Activated CD4-positive, alpha-beta T cell treated with anti-CD3 and anti-CD28 coated beads, Interleukin-2, amount 10 ng/mL, durations not matched to agents 7 days and 5 days (primary cell): ENCODE measurements at places on chromosomes 3 and 15. TPM values are rescaled to one million over a fixed set of nuclear protein-coding genes. Genes with fewer than 3 reads are reported as not detected.

- peaks cover 5% of the 10 kb centered on the region for H3K27me3 ChIP-seq
- H3K36me3 ChIP-seq, result no peaks in the 10 kb centered on the region
- no peak overlapping the region for H3K4me3 ChIP-seq
- no peak for DNase-seq
- no peak overlapping the region for H3K27ac ChIP-seq
Observed at GRCh38 chr15:84009616-84010015, 226.0 kb upstream of the GOLGA6L4 start.

DNA sequence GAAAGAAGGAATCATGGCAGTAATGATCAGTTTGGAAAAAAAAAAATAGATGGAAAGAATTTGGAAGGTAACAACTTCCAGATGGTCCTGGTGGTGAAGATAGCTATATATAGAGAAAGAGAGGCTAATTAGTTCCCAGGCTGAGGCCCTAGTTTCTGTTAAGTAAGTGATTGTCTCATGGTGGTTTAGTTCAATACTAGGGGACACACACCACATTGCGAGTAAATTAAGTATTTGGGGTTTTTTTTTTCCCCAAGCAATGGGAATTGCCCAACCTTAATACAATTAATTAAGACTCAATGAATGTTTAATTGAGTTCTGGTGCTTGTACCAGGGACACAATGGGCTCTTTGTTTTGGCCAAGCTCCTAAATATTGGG lies 143.8 kb upstream of the WNT5A start:
- no peak overlapping the region for H3K27ac ChIP-seq
- DNase-seq, result no peak
- no peak overlapping the region for H3K4me3 ChIP-seq
- no peaks in the 10 kb centered on the region for H3K36me3 ChIP-seq

GRCh38 chr3:146854523-146854922 lies 249.4 kb upstream of the PLSCR5 start:
- no peaks in the 10 kb centered on the region for H3K27me3 ChIP-seq
- no peak overlapping the region for H3K4me3 ChIP-seq
- H3K27ac ChIP-seq, result no peak overlapping the region
- H3K36me3 ChIP-seq, result no peaks in the 10 kb centered on the region
- DNase-seq, result no peak

- no peak overlapping the region for H3K4me3 ChIP-seq
- peaks cover 65% of the 10 kb centered on the region for H3K27me3 ChIP-seq
- peaks cover 40% of the 10 kb centered on the region for H3K4me1 ChIP-seq
Observed at GRCh38 chr3:192919901-192920300, 2.2 kb upstream of the MB21D2 start.

The ITPKA gene
- total RNA-seq, result not detected

GRCh38 chr3:129793942-129794310 lies 99.6 kb downstream of the TMCC1 start:
- H3K27ac ChIP-seq, result no peak overlapping the region
- no peak overlapping the region for H3K4me3 ChIP-seq
- no peak for DNase-seq
- no peaks in the 10 kb centered on the region for H3K36me3 ChIP-seq

The SPATA12 gene
- total RNA-seq, result not detected

The SLC27A2 gene
- 11.4 TPM for total RNA-seq

- no peak overlapping the region for H3K4me3 ChIP-seq
- no peak for DNase-seq
- H3K27me3 ChIP-seq, result no peaks in the 10 kb centered on the region
- H3K4me1 ChIP-seq, result no peaks in the 10 kb centered on the region
Observed at GRCh38 chr3:192060160-192060781, 599.3 kb downstream of the PYDC2 start.

DNA sequence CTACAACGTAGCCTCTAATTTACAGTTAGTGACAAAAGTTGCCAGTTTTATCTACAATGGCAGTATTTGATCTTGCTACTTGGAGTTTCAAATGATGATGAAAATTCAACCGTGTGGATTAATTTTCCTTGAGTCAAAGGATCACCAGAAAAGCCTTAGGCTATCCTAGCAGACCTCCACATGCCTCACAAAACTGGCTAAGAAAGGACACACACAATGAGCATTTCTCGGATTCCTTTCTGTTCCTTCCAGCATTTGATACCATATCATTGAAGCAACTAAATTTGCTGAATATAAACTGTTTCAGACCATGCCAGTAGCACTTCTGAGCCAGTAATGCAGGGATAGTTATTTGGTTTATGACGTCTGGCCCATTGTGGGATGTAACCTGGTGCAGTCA lies 587.4 kb upstream of the MDFIC2 start:
- H3K36me3 ChIP-seq, result no peaks in the 10 kb centered on the region
- H3K4me1 ChIP-seq, result no peaks in the 10 kb centered on the region
- DNase-seq, result no peak
- peaks cover 5% of the 10 kb centered on the region for H3K27me3 ChIP-seq
- H3K4me3 ChIP-seq, result no peak overlapping the region
- no peak overlapping the region for H3K27ac ChIP-seq

DNA sequence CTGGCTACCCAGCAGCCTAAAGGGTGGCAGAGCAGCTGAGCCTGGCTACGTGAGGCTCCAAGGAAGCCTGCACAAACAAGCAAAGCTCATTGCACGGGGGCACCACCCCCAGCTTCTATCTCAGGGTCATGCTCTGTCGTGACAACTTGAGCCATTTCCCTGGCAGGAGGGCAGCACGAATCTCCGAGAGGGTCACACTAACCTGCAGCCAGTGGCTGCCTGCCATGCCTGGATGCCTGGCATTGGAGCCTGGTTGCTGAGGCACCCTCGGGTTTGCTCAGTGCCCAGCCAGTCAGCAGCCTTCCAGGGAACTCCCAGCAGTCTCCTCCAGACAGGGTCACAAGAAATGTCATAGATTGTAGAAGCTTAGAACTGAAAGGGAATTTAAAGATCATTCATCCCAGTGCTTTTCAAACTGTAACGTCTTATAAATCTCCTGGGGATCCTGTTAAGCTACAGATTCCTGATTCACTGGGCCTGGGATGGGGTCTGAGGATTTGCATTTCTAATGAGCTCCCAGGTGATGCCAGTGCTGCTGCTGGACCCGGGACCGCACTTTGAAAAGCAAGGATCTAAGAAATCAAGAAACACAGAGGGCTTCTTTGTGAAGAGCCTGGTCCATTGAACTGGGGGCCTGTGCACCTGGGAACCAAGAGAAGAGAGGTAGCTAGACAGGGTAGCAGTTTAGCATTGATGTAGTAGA lies 48.4 kb downstream of the TMEM266 start:
- H3K36me3 ChIP-seq, result no peaks in the 10 kb centered on the region
- H3K4me1 ChIP-seq, result no peaks in the 10 kb centered on the region
- peaks cover 13% of the 10 kb centered on the region for H3K27me3 ChIP-seq
- no peak overlapping the region for H3K4me3 ChIP-seq

The EPHA3 gene
- not detected for total RNA-seq

The PP2D1 gene
- total RNA-seq, result not detected

The DLG1 gene
- 81.6 TPM for total RNA-seq

DNA sequence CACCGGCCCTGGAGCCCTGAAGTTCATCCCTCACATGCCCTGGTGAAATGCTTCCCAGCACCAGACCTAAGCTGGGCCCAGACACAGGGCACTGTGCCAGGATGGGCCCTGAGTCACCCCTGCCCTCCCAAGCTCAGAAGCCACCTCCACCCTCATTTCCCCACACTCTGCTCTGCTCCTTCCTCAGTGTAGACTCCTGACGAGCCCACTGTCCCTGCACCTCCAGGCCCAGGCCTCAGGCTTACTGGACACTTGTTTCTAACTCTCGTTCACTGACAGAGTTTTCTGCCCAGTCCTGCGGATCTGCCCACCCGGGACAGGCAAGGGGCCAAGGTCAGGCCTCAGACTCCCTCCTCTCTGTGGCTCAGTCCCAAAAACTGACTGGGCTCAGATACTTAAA lies 112.6 kb upstream of the RNF7 start:
- H3K4me3 ChIP-seq, result no peak overlapping the region
- H3K27ac ChIP-seq, result no peak overlapping the region
- H3K4me1 ChIP-seq, result no peaks in the 10 kb centered on the region
- no peaks in the 10 kb centered on the region for H3K27me3 ChIP-seq

The RASL12 gene
- total RNA-seq, result not detected

DNA sequence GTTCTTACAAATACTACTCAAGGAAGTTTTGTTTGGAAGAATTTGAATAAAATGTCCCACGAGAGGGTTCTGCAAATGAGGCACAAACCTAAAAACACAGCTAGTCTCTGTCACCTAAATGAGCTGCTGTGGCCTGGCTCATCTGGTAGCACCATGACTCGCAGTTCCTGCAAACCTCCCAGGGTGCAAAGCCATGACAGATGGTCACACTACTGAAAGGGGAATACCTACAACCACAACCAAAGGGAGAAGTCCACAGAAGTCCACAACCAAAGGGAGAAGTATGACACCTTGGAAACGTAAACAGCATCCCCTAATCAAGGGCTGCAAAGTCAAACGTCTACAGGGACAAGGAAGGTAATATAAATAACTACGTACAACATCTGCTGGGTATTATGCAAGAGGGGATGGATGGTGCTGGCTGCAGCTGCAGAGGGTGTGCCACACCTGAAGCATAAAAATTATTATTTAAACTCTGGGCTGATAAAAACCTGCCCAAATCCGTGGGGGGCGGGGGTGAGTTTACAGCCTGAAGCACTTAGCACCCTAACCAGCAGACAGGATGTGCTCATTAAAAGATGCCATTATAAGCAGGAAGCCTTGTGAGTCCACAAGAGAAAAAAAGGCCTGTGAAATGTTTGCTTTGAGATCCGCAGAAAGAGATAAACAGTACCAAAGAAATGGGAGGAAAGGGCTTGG lies 184.0 kb downstream of the MAGI1 start:
- no peaks in the 10 kb centered on the region for H3K27me3 ChIP-seq
- no peaks in the 10 kb centered on the region for H3K4me1 ChIP-seq
- H3K36me3 ChIP-seq, result no peaks in the 10 kb centered on the region
- no peak for DNase-seq

DNA sequence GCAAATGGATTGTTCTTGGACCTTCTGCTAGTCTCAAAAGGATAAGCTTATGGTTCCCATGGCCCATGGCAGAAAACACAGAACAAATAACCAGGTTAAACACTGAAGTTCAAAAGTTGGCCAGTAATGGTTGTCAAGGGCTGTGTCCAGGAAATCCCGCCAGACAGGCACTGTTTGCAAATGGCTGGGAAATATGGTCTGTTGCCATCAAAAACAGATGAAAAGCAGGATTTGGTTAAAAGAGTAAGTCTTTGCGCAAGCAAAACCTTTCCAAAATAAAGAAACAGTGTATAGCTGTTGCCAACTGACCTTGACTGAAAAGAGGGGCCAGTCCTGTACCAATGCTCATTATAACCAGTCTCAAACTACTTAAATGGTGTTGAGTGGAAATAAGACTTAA lies 58.6 kb downstream of the WWTR1 start:
- no peaks in the 10 kb centered on the region for H3K36me3 ChIP-seq
- no peak for DNase-seq
- H3K27me3 ChIP-seq, result peaks cover 4% of the 10 kb centered on the region
- H3K4me3 ChIP-seq, result no peak overlapping the region
- no peaks in the 10 kb centered on the region for H3K4me1 ChIP-seq

The FAM81A gene
- total RNA-seq, result 0.57 TPM

GRCh38 chr15:82951472-82952157 lies 905 bp downstream of the HOMER2 start:
- DNase-seq, result no peak
- H3K27ac ChIP-seq, result no peak overlapping the region
- no peaks in the 10 kb centered on the region for H3K36me3 ChIP-seq
- no peak overlapping the region for H3K4me3 ChIP-seq
- H3K27me3 ChIP-seq, result peaks cover 15% of the 10 kb centered on the region
- peaks cover 2% of the 10 kb centered on the region for H3K4me1 ChIP-seq

The GOLGA6B gene
- not detected for total RNA-seq

- H3K4me3 ChIP-seq, result no peak overlapping the region
- no peaks in the 10 kb centered on the region for H3K36me3 ChIP-seq
- H3K27ac ChIP-seq, result no peak overlapping the region
- H3K27me3 ChIP-seq, result no peaks in the 10 kb centered on the region
- peaks cover 20% of the 10 kb centered on the region for H3K4me1 ChIP-seq
Observed at GRCh38 chr3:153293265-153293664, 131.2 kb downstream of the RAP2B start.

- H3K27me3 ChIP-seq, result no peaks in the 10 kb centered on the region
- H3K4me1 ChIP-seq, result no peaks in the 10 kb centered on the region
- H3K4me3 ChIP-seq, result no peak overlapping the region
- DNase-seq, result no peak
- no peaks in the 10 kb centered on the region for H3K36me3 ChIP-seq
Observed at GRCh38 chr15:99211926-99212325, 37.5 kb downstream of the TTC23 start.

GRCh38 chr3:184907681-184908649 lies 96.0 kb downstream of the VPS8 start:
- no peak overlapping the region for H3K27ac ChIP-seq
- H3K4me1 ChIP-seq, result no peaks in the 10 kb centered on the region

DNA sequence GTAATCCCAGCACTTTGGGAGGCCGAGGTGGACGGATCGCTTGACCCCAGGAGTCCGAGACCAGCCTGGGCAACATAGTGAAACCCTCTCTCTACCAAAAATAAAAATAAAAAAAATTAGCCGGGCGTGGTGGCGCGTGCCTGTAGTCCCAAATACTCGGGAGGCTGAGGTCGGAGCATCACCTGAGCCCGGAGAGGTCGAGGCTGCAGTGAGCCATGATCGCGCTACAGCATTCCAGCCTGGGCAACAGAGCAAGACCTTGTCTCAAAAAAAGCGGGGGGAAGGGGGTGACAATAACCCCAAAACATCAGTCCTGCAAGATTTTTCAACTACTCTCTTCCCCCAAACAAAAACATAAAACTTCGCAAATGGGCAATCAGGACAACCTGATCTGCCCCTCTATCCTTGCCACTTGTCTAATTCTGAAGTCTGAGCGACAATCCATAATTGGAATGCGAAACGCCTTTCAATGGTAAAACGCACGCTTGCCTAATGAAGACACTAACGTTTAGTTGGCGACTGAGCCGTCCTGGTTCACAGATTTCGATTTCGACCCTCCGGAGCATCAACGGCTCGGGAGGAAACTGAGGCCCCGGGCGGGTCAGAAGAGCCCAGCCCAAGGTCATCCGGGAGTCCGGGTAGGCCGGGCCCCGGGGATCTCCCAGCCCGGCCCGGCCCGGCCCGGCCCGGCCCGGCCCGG lies 868 bp downstream of the BTBD1 start:
- H3K36me3 ChIP-seq, result peaks cover 10% of the 10 kb centered on the region
- H3K27ac ChIP-seq, result peak overlapping the region; percentile 87
- no peak for DNase-seq
- H3K4me3 ChIP-seq, result peak overlapping the region; percentile 76

DNA sequence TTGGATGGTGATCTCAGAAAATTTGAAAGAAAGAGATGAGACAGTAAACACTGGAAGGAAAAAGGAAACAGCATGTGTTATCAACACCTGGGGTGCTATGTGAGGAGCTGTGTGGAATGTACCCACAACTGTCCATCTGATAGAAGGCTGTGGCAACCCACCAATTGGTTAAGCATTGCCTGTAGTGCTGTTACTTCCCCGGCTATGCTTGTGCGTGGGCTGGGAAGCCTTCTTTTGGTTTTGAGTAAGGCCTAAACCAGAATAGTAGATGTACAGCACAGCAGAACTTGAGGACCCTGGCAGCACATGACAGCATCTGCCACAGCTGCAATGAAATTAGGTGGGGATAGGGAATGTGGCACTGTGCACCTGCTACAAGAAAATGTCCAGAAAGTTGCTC lies 184.5 kb downstream of the FHIT start:
- no peaks in the 10 kb centered on the region for H3K27me3 ChIP-seq
- no peak for DNase-seq
- H3K36me3 ChIP-seq, result no peaks in the 10 kb centered on the region
- no peak overlapping the region for H3K27ac ChIP-seq
